Fibroblast of mammary gland (primary cell): ENCODE measurements at places on chromosomes 3 and 15.
A peak's percentile ranks its signal among the peaks of the same experiment; 100 is the strongest.

- peak; percentile 45 for DNase-seq
These were observed 83.3 kb downstream of the NR2E3 start for GRCh38 chr15:71893691-71894090.

DNA sequence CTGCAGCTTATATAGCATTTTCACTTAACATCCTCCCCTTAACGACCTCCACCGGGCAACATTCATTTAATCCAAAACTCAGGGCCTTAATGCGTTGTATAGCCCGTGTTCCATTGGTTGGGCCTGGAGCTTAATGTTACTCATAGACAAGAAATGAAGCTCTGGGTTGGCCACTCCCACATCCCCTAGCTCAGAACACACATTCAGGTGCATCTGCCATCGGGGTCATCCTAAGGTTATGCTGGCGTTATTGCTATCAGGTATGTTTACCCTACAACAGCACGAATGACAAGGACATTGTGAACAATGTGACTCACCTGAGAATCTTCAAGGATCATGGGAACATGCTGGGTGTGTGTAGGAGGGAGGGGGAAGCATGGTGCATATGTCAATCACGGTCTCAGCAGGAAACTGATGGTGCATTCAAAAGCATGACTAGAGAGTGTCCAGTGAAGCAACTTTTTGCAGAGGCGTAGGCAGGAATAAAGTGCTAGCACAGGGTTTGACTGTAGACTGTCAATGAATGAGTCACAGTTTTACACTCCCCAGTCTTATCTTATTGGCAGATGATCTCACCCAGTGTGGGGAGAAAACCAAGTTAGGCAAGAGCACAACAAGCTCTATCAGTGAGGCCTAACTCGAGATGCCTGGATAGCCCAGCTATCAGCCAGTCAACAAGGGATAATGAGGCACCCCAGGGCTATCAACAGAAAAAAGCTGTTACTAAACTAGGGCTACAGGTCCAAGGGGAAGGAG is 402.1 kb upstream of the MCTP2 start:
- DNase-seq, result peak; percentile 83

- peak; percentile 78 for DNase-seq
These were observed 42.7 kb upstream of the PRICKLE2 start for GRCh38 chr3:64267721-64268604.

DNA sequence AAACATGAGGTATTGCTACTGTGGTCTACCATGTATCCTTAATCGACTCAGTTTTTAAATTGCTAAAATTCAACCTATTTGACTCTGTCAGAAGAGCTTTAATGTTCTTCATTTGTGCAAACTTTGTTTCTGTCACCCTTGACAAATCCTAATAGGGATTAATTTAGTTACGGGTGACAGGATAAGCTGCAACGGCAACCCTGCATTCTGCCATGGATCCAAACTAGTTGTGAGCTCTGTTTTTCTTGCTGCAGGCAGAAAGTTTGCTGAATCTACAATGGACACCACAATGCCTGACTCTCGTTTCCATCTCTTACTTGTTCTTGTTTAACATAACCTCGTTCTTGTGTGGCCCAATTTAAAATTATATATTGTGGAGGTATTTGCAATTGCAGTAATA is 352.3 kb downstream of the ROBO2 start:
- no peak for DNase-seq

- no peak for DNase-seq
These were observed 171.8 kb downstream of the SMAD6 start for GRCh38 chr15:66873856-66874255.

- DNase-seq, result peak; percentile 47
These were observed 28.4 kb downstream of the USF3 start for GRCh38 chr3:113668015-113668414.

DNA sequence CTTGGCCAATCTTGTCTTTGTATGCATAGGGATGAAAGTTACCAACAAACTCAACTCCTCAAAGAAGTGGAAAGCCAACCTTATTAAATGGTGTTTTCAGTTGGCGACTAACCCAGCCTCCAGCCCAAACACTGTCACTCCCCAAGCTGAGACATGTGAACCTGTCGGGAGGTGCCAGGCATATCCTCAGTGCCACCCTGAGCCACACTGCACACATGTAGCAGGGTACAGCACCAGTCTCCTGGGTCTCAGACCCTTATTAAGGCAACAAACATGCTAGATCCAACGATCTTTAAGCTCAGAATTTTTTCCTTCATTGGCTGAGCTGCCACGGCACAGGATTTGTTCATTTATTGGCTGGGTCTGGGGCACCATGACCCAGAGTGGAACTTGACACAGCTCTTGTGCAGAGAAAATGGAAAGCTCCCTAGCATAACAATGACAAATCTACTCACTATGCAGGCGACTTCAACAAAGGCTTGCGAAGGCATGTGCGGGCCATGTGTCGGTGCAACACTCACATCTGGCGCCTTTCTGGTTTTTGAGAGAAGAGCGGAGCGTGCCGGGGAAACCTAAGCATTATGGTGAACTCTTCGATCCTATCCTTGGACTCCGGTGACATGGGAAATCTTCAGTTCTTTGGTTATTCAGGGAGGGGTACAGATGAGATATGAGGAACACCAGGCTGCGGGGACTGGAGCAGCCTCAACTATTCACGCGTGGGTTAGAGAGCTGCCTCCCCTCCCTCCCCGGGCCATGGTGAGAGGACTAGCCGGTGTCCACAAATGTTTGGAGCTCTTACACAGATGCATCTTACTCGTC is 190.1 kb downstream of the FAM43A start:
- peak; percentile 15 for DNase-seq

GRCh38 chr15:20271647-20272046 is 270.0 kb downstream of the GOLGA6L6 start:
- DNase-seq, result no peak

DNA sequence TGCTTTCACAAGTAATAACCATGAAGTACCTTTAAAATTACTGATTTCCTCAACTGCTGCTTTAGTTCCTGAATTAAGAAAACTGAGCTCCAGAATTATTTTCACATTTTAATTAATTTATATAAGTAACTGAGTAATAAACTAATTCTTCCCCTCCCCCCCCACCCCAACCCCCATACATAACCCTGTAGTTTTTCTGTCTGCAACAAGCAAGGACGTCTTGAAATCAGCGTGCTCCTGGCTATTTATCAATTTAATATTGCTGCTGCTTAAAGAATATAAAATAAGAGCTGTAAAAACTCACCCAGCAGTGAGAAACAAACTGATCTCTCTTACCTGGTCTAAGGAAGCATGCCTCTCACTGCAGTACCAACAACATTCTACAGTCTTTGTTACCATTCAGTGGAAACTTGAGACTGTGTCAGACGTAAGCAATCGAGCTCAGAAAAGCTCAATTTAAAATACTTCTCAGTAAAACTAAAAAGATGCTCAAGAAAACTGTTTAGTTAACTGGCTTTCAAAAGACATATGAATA is 121.0 kb downstream of the TFDP2 start:
- peak; percentile 85 for DNase-seq

- no peak for DNase-seq
These were observed 84.4 kb upstream of the HES1 start for GRCh38 chr3:194051366-194052149.

DNA sequence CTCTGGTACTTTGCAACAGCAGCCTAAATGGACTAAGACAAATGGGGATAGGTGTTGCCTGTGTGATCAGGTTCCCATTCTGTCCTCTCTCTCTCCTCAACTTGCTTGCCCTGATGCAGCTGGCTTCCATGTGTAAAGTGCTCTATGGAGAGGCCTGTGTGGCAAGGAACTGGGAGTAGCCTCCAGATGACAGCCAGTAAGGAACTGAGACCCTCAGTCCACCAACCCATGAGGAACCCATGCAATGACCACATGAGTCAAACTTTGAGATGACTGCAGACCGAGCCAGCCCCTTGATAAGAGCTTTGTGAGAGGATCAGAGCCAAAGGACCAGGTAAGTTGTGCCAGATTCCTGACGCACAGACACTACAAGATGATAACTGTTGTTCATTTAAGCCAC is 74.6 kb upstream of the ADPGK start:
- DNase-seq, result no peak

DNA sequence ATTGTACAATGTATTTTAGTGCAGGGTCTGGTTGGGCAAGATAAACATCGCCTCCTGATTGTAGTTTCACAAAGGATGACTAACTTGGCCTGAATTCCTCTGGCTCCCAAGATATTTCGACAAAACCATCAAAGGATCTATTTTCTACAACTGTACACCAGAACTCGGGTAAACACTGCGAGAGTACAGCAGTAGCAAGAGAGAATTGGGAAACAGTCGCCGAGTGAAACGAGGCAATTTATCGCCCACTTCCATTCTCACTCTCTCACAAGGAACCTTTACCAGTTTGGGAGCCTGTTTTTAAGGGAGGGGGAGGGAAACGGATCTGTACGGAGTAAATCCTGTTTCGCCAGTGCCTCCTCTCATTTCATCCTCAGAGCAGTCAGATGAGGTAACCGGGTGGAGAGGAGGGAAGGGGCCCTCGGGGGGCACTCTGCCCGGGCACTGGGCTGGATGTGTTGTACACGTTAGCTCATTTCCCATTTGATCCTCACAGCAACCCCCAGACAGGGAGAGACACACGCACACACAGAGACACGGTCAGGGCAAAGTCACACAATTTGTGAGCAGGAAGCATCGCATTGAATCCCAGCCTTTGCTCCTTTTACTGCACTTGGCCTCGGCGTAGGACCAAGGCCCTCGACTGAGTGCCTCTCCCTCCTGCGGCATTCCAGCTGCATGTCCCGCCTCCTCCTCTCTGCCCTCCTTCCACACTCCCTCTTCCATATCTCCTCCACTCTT is 120.1 kb downstream of the LIPC start:
- peak; percentile 98 for DNase-seq

GRCh38 chr3:183924543-183924942 is 39.9 kb upstream of the PARL start:
- DNase-seq, result peak; percentile 61

GRCh38 chr3:11335056-11335608 is 62.9 kb downstream of the ATG7 start:
- peak; percentile 86 for DNase-seq

- no peak for DNase-seq
These were observed 92.6 kb upstream of the ARRDC4 start for GRCh38 chr15:97867870-97868269.

- DNase-seq, result no peak
These were observed 39.7 kb downstream of the MYO5C start for GRCh38 chr15:52255935-52256334.

GRCh38 chr3:25747033-25747432 is 36.2 kb downstream of the NGLY1 start:
- DNase-seq, result no peak

DNA sequence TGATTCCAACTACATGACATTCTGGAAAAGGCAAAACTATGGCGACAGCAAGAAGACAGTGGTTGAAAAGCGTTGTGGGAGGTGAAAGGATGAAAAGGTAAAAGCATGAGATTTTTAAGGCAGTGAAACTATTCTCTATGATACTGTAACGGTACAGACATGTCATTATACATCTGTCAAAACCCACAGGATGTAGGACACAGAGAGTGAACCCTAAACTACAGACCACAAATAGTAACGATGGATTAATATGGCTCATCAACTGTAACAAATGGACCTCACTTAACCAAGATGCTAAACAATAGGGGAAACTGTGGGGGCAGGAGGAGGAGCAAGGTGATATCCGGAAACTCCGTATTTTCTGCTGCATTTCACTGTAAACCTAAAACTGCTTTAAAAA is 39.1 kb downstream of the MYO9A start:
- no peak for DNase-seq

GRCh38 chr15:57684491-57685151 is 21.9 kb upstream of the POLR2M start:
- DNase-seq, result no peak

- peak; percentile 100 for DNase-seq
These were observed 74.6 kb downstream of the ITGB5 start for GRCh38 chr3:124812291-124813265.

DNA sequence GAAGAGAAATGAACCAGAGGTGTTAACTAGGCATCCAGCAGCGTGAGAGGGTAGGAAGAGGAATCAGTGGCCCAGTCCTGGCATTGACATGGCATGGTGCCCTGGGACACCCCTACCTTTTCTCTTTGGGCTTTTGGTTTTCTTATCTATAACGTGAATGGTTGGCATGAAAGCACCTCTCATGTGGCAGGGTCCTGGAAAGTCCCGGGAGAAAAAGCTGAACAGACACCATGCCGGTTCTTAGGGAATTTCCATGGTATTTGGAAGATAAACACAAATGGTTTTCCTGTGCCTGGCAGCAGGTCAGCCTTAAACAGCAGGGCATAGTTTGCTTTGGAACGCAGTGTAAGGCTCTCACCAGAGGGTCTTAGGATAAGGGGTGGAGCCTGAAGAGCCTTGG is 15.4 kb downstream of the ARNT2 start:
- DNase-seq, result no peak

DNA sequence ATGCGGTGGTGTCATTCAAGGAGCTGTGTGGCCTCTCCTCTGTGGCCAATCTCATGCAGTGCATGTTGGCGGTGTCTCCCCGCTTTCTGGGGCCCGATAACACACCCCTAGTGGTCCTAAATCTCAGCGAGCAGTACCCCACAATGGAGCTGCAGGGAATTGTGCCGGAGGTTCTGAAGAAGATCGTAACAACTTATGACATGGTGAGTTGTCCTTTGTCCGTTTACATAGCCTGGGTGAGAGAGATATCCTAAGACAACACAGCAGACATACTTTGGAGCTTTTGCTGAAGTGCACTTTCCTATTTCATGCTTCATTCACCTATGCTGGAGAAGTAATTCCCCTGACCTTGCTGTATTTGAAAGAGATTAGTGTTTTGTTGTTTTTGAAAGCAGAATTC is 130.0 kb downstream of the PLCL2 start:
- DNase-seq, result no peak

DNA sequence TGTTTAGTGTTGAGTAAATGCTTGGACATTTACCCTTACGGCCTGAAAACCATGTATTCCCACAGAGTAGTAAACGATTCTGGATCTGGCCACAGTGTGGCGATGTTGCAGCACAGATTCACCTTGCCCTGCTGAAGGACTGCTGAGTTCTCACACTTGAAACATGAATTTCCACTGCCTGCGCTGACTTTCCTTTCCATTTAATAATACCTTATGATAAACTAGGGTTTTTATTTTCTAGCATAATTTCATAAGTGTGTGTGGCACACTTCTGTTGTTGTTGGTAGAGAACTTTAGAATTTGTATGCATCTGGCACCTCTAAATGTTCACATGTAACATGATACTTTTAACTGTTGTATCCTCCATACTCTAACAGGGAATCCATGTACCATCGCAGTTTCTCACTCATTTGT is 53.9 kb downstream of the C3orf38 start:
- DNase-seq, result peak; percentile 64

DNA sequence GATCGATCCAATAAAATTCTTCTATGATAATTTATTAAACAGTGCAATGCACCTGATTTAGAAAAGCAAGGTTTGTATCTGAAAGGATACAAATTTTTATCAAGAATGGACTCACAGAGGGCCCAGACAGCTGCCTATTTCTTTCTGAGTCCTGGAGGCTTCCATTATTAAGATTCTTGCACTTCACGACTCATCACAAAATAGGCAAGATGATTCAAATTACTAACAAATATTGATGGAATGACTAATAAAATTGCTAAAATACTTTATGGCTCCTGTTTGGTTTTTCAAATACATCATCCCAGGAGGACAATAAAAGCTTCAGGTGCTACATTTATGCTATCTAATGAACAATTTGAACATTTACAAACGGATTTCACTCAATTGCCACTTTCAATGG is 483.0 kb upstream of the AGTR1 start:
- no peak for DNase-seq
